ENCODE measurements at places on chromosomes 2 and 18.
A peak's percentile ranks its signal among the peaks of the same experiment; 100 is the strongest.

DNA sequence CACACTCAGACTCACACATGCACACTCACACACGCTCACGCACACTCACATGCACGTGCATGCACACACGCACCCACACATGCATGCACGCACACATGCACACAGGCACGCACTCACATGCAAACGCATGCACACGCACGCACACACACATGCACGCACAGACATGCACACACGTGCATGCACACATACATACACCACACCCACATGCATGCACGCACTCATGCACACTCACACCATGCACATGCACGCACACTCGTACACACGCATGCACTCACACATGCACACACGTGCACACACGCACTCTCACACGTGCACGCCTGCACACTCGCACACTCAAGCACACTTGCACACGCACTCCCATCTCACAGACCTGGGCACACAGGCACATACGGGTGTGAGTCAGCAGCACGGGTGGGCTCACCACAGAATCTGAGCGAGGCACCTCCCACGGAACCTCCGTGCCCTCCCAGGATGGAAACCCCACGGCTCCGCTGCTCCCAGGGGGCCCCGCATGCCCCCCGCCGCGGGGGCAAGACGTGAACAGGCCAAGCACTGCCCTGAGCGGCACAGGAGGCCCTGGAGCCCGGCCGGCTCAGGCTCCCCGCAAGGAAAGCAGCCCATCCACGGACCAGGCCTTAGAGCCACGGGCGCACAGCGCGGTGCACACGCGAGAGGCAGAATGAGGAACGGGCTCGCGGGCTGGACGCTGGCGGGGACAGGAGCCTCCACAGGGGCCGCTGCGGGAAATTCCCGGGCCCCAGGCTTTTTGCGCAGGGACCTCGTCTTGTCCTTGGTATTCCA lies 8.4 kb upstream of the KCNG2 start:
- no peak for DNase-seq

- DNase-seq: no peak
These were observed 61.7 kb downstream of the LIPG start for GRCh38 chr18:49623571-49623970.

GRCh38 chr2:1605102-1606045 lies 138.9 kb downstream of the PXDN start:
- peak; percentile 12 for DNase-seq

GRCh38 chr2:25254961-25255360 lies 86.6 kb upstream of the POMC start:
- DNase-seq: no peak

GRCh38 chr2:19369341-19369955 lies 11.0 kb upstream of the OSR1 start:
- DNase-seq: no peak

GRCh38 chr2:157895531-157895930 lies 19.4 kb upstream of the ACVR1 start:
- DNase-seq: peak; percentile 58

- peak; percentile 69 for DNase-seq
These were observed 6.9 kb upstream of the STAT1 start for GRCh38 chr2:191020742-191021381.

- peak; percentile 86 for DNase-seq
These were observed 40.1 kb downstream of the ODC1 start for GRCh38 chr2:10407841-10408648.

DNA sequence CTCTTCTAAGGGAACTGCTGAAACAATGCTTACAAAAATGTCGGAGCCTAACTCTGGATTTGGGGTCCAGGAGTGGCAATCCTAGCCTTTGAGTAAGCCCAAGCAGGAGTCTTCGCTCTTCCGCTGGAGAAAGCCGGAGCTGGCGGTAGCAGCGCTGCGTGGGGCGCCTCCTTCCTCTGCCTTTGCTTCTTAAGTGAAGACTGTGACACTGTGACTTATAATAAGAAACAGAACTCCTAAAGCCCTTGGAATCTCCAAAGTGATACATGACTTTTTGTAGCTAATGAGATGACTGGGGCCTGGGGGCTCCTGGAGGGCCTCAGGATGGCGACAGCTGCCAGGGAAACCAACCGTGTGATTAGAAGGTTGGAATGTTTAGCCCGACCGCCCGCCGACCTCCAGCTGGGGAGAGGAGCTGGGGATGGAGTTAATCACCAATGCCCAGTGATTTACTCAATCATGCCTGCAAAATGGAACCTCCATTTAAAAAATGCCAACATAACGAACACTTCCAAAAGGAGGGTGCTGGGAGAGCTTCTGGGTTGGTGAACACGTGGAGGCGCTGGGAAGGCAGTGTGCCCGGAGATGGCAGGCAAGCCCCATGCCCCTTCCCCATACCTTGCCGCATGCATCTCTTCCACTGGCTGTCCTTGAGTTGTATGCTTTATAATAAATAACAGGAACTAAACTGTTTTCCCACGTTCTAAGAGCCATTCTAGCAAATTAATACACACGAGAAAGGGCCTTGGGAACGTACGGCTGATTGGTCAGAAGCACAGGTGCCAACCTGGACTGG lies 29.0 kb upstream of the MAL start:
- DNase-seq: no peak

- DNase-seq: no peak
These were observed 82.7 kb downstream of the LTBP1 start for GRCh38 chr2:33029459-33029858.

- no peak for DNase-seq
These were observed 10.8 kb upstream of the MYO1B start for GRCh38 chr2:191234376-191234775.

DNA sequence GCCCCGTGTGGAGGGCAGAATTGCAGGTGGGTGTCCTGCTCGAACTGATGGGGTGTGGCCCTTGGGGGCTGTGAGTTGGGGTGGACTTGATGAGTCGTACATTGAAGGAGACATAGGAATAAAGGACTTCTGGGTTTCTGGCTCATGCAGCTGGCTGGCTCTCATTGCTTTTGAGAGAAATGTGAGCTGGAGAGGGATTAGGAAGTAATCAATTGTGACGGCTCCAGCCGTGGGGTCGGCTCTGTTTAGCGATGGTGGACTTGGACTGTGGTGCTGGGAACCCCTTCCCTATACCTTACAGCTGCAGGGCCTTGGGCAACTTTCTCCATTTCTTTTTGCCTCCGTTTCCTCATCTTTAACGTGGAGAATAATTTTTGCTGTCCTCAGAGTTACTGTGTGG lies 9.2 kb downstream of the IMPA2 start:
- DNase-seq: no peak

DNA sequence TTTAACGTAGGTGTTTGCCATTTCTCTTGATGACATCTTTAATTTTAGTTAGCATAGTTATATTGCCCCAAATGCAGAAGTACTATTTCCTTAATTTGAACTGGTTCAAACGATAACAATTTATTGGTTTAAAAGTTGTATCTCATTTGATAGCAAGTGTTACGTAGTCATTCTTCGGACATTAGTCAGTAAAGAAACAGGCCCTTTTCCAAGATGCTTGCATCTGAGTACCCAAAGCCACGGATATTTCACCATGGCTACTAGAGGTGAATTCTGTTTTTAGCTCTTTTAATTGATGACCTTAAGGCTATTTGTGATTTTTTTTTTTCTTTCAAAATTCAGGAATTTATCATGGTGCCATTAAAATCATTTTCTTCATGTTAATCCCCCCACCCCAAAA lies 32.1 kb downstream of the GLS start:
- no peak for DNase-seq

DNA sequence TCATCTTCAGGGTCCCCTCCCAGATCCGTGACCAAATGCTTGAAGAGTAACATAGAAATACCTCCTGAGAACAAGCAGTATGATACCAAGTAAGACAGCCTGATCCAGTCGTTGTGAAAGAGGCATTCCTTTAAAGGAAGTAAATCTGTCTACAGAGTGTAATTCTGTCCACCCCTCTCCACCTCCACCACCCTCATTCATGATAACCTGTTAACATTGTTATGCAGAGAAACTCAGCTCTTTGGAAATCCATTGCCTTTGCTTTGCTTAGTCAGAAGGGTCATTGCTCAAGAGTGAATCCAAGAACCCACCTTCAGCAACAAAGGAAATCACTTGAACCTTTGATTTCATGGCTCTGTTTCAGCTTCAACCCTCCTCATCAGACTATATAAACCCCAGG lies 155.6 kb downstream of the CYP26B1 start:
- no peak for DNase-seq

DNA sequence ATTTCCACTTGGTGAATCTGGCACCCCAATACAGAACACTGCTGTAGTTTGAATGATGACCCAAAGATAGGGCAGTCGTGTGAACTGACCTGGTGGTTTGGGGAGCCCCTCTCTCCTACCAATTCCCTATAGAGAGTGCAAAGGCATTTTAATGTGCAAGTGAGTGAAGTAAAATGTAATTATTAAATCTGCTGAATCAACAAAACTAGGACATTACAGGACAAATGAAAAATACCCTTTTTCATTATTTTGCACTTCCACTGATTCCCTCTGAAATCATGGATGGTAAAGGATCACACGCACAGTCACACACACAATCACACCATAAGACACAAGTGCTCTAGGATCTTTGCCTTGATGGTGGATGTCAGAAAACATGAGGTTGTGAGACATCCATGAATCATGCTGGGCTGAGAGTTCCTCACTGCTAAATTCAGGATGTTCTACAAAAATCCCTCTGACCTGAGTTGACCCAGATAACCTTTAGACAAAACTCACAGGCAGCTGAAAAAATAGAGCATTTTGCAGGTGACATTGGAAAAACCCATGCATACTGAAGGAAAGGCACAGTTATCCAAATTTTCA lies 197.4 kb downstream of the FBXO15 start:
- DNase-seq: no peak

DNA sequence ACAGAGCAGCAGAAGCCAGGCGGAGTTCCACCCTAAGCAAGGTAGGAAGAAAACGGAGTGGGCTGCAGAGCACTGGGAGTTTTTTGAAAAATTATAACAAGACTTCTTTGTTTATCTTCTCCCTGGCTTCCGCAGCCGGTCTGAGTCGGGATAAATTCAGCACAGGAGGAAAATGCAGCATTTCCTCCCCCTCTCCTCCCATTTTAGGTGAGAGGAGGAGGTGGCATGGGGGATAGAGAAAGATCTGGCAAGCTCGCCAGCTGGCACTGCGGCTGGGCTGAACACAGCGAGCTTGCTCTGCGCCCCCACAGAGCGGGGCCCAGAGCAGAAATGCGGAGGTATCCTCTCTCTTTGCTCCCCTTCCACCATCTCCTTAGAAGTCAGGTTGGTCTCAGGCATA lies 17.7 kb upstream of the CHRNA1 start:
- DNase-seq: no peak

- DNase-seq: no peak
These were observed 1.2 kb downstream of the PCARE start for GRCh38 chr2:29072971-29073725.

GRCh38 chr18:48668466-48669179 lies 129.8 kb downstream of the CTIF start:
- DNase-seq: no peak

GRCh38 chr2:160114020-160114419 lies 51.6 kb upstream of the PLA2R1 start:
- DNase-seq: no peak

- DNase-seq: no peak
These were observed 37.8 kb upstream of the ASAP2 start for GRCh38 chr2:9168821-9169221.

DNA sequence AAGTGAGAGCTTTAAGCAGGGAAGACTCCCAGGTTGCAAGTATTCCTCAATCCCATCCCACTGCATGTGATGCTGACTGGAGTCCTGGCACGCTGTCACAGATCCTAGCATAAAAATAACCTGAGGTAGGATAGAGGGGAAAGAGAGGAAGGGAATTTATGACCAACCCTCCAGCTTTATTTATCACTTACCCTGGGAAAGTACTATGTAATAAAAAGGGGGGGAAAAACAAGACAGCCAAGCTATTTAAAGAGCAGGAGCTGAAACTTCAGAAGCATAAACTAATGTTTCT lies 122.2 kb downstream of the SLC8A1 start:
- no peak for DNase-seq

- no peak for DNase-seq
These were observed 21.9 kb downstream of the APCDD1 start for GRCh38 chr18:10476338-10476791.

GRCh38 chr2:38409156-38410102 lies 32.4 kb upstream of the ATL2 start:
- DNase-seq: no peak

GRCh38 chr2:130376433-130377293 lies 20.8 kb downstream of the PTPN18 start:
- peak; percentile 43 for DNase-seq

- DNase-seq: no peak
These were observed 68.6 kb downstream of the ZBTB7C start for GRCh38 chr18:48340560-48340959.

GRCh38 chr2:69683170-69683971 lies 39.8 kb upstream of the AAK1 start:
- DNase-seq: no peak

DNA sequence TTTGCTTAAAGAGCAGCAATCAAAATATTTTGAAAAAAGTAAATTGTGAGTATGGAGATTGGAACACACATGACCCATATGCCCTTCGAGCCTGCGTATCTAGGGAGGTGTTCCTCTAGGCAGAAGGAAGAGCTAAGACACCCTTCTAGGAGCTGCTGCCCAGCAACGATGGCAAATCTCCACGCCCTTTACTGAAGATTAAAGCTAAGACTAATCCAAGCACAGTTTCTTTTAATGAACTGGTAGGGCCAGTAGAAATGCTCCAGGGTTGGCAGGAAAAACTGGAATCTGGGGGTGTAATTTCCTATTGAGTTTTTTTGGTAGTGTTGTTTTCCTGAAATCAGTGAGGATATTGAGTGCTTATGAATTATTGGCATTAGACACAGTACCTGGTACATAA lies 712 bp upstream of the SERPINB13 start:
- DNase-seq: no peak

DNA sequence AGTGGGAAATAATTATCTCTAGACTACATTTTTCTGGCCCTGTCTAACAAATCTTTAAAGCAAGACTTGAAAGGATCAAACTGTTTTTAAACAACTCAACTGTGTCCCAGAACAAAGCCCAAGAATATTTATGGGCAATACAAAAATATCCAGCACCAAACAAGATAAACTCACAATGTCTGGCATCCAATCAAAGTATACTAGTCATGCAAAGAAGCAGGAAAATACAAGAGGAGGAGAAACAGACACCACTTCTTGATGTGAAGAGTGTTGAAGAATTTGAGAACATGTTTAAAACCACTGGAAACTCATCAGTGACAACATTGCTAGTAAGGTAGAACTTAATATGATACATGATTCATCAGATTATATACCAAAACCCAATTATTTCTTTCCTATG lies 66.1 kb upstream of the CDC42EP3 start:
- no peak for DNase-seq

- no peak for DNase-seq
These were observed 297.6 kb upstream of the SKOR2 start for GRCh38 chr18:47549021-47549540.

All from activated CD8-positive, alpha-beta T cell treated with anti-CD3 and anti-CD28 coated beads for 36 hours (primary cell).